ENCODE measurements at places on chromosomes 7 and 10.

DNA sequence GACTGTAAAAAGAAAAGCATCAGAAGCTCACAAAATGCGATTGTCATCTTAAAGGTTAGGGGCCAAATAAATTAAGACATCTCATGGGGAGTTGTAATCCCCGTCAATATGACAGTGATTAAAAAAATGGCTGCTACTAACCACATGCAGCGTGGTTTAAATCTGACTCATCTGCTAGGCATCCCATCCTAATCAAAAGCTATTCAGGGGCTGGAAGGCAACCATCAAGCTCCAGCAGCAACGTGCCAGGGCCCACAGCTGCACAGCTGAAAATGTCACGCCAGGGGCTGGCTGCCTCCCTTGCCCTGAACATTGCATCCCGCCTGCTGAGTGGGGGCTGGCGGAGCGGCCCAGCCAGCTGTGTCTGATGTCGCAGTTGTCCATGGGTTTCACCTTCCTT is 66.3 kb upstream of the FRMD4A start:
- peak; percentile 12 for DNase-seq

- no peak for DNase-seq
Observed at GRCh38 chr10:27203806-27204205, 36.8 kb downstream of the ACBD5 start.

DNA sequence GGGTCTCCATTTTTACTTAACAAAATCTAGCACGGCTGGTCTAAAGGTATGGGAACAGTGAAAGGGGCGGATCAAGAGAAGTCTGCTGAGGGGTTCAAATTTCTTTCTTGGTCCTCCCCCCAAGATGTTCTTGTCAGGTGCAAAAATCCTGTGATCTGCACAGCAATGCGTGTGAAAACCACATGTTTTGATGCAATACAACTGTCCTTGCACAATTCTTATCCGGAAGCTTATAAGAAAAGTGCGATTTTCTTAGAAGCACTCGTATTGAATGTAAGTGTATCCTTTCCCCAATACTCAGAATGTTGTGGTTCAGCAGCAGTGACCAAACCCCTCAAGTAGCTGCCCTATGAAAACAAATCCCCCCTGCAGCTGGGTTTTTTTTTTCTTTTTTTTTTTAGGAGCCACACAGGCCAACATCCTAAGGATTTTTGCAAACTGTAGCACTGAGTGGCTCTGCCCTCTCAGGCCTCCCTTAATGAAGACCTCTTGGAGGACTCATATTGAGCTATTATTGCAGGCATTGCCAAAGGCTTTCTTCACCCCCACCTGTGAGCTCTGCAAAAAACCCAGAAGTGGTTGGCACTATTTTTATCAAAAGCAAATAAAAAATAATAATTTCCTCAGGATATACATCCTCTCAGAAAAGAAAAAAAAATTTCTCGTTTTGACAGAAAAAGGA is 151.9 kb upstream of the ITGB1 start:
- no peak for DNase-seq

GRCh38 chr7:7521259-7521658 is 14.4 kb downstream of the COL28A1 start:
- DNase-seq: no peak

DNA sequence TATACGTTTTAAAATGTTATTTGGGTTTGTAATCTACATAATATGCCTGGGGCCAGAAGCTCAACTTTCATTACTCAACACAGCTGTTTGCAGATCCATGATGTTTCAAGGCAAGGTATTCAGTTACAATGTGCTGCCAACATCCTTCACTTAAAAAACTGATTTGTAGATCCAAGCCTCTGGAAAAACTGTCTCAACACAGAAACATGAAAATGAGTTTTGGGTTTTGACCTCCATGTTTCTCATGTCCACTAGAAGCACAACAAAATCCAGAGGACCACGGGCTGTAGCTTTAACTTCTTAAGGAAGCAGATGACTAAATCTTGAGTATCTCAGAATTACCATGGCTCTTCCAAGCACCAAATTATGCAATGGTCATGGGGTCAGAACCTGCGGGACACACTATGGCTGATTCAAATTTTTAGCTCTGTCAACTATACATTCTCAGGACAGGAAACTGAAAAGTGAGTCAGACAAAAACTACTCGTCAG is 247.1 kb upstream of the GRB10 start:
- no peak for DNase-seq

DNA sequence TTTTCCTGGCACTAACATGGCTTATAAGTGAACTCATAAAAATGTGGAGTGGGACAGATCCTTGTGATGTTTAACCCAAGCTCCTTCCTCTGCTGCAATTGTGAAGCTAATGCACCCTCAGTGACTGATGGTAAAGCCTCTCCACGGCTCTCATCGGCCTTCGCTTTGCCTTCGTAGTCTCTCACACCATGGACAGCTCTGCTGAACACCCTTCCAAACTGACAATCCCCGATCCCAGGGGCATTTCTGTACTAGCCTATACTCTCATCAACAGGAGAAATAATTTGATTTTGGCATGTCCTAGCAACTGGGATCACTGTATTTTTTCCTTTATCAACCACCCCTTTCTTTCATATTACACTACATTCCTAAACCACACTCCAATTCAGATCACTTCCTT is 6.1 kb downstream of the ZNF777 start:
- no peak for DNase-seq

DNA sequence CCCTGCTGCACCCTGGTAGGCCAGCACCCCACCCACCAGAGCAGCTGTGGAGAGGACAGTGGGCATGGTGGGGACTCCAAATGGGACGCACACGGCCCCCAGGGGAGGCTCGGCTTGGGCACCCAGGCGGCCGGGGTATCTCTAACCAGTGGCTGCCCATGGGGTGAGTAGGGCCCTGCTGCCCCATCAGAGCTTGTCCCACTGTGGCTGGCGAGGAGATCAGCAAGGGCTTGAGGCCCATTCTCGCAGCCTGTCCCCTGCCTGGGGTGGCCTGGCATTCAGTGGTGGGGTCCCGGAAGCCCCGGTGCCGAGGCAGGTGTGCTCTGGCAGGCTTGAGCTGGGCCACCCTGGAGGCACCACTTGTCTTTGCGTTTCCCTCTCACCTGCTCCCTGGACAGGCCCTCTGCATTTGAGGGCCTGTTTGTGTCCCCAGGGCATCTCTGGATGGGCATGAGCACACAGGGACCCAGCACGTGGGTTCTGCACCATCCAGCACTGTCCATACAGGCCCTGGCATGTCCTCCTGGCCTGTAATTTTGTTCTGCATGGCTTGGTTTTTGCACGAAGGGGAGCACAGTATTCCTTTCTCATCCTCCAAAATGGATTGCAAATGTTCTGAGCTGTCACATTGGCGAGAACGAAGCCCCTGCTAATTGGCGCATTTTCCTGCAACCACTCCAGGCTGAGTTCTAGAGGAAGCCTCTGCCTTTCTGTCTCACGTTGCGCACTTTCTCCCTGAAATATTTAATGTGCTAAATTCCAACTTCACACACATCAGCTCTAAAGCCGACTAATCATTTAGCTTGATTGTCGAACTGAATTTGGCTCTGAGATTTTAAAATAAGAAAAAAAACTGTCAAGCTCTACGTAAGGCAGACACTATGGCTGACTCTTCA is 27.2 kb downstream of the PWWP2B start:
- no peak for DNase-seq

GRCh38 chr10:43649185-43649523 is 473 bp upstream of the ZNF32 start:
- no peak for DNase-seq

GRCh38 chr10:124522933-124523871 is 61.6 kb downstream of the LHPP start:
- DNase-seq: no peak

GRCh38 chr7:47104206-47104549 is 477.7 kb downstream of the TNS3 start:
- DNase-seq: no peak

- DNase-seq: no peak
Observed at GRCh38 chr7:32588657-32589056, 93.4 kb downstream of the AVL9 start.

GRCh38 chr7:101669307-101669706 is 40.2 kb upstream of the MYL10 start:
- no peak for DNase-seq

GRCh38 chr10:106571192-106571946 is 593.1 kb downstream of the SORCS1 start:
- peak; percentile 40 for DNase-seq

- no peak for DNase-seq
Observed at GRCh38 chr10:132784866-132785722, 853 bp downstream of the NKX6-2 start.

GRCh38 chr10:14594878-14595525 is 179.7 kb downstream of the FAM107B start:
- DNase-seq: no peak

DNA sequence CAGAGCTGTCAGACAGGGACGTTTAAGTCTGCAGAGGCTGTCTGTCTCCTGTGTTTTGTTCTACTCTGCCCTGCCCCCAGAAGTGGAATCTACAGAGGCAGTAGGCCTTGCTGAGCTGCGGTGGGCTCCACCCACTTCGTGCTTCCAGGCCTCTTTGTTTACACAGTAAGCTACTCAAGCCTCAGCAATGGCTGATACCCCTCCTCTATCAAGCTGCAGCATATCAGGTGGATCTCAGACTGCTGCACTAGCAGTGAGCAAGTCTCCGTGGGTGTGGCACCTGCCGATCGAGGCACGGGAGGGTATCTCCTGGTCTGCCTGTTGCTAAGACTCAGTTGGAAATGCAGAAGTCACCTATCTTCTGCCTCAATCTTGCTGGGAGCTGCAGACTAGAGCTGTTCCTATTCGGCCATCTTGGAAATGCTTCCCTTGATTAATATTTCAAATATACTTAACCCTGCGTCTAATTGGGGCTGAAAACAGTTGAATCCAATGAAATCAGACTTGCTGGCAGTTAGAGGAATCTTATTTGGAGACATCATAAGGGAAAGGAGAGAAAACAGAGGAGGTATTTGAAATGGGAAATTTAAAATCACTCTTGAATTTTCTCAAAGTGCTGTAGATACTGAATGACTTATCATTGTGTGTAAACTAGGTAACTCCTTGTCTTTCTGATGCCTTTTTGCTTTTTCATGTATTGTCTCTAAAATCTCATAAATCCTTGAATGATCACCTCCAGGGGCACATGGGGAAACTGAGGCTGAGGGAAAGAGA is 13.8 kb upstream of the CYP3A5 start:
- no peak for DNase-seq

DNA sequence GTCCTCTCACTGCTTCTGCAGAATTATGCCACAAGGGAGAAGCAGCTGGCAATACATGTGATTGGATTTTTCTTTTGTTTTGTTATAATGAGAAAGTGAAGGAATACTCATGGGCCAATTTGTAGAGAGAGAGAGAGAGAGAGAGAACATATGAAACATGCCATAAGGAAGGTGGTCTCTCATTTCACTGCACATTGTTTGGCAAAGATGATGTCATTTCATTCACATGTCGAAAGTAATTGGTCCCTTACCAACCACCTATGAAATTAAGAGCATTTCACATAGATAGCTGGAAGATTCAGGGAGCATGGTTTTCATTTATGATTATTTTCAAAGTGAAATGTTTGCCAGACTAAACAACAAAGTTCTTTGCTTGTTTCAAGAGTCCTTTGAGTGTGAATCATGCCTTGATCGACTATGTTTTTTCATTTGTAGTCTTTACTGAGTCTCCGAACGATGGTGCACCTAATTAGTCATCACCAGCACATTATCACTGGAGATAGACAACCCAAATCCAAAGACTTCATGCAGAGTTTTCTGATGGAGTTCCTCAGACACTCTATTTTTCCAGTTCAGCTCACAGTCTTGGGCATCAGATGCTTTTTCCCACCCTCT is 130.1 kb upstream of the ZEB1 start:
- no peak for DNase-seq

DNA sequence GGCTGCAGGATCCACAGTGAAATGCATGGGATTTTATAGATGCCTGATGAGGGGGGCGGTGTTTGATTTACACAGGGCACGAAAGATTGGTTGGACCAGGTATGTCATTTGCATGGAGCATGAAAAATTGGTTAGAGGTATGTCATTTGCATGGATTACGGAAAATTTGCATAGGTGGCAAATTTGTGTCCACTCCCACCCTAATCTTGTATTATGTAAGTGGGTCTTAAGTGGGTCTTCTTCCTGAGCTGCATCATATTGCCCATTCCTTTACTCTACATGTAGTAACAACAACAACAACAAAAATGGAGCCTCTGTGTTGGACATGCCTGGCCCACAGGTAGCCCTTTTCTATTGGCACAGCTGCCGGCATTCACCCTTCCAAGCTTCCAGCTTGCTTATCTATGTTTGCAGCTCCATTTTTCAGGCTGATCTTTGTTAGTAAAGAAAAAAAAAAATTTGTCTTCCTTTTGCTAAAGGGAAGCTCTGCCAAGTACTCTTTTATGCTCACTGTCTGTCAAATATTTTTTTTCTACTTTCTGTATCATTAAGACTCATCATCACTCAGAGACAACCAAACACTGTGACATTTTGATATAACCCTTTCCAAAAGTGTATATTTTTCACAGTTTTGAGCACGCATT is 10.3 kb upstream of the ZNF273 start:
- no peak for DNase-seq

DNA sequence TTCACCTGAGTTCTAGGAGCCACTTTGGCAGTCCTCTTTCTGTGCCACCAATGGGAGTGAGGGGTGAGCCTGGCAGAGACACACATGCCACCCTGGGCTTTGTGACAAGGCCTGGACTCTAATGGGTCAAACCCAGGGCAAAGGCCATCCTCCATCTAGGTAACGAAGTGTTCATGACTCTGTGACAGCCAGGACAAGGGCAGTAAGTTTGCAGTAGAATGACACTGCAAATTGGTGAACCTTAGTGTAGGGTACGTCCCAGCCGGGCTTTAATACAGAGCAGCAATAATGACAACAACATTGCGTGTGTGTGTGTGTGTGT is 43.3 kb downstream of the PAPSS2 start:
- no peak for DNase-seq

DNA sequence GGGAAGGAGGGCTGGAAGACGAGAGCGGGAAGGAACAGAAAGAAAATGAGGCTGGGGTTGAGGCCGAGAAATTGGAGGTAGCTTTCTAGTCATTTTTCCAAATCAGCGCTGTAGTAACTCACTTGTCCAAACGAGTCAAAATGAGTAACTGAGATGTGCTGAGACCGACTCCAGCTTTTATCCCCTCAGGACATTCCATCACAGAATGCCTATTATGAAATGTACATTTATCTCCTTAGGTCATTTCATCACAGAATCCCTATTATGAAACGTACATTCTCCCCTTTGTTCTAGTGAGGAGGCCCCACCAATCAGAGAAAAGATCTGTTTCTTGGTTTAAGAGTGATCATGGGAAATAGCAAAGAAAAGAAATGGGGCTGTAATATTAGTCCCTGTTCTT is 55.7 kb upstream of the AMPH start:
- no peak for DNase-seq

- no peak for DNase-seq
Observed at GRCh38 chr10:86375204-86375603, 8.6 kb upstream of the GRID1 start.

- peak; percentile 36 for DNase-seq
Observed at GRCh38 chr7:68770649-68771048, 827.6 kb upstream of the AUTS2 start.

DNA sequence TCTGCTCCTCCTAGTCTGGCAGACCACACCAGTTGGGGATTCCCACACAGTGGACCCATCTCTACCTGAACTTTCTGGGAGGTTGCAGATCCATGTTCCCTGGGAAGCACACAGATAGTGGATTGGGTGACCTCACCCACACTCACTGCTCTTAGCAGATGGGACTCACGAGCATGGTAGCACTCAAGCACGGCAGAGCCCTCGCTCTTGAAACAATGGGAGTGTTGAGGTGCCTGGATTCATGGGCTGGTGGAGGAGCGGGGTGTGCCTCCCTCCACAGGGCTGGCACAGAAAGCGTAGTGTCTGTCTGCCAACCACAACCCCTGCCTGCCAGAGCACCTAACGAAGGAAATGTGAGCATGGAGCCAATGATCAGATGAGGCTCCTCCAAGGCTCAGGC is 568.0 kb downstream of the POM121L12 start:
- no peak for DNase-seq
